DMS53 (cell line): ENCODE measurements at places on chromosomes 11 and 22.

- DNase-seq, result no peak
These were observed 12.7 kb downstream of the STK33 start for GRCh38 chr11:8581300-8581699.

DNA sequence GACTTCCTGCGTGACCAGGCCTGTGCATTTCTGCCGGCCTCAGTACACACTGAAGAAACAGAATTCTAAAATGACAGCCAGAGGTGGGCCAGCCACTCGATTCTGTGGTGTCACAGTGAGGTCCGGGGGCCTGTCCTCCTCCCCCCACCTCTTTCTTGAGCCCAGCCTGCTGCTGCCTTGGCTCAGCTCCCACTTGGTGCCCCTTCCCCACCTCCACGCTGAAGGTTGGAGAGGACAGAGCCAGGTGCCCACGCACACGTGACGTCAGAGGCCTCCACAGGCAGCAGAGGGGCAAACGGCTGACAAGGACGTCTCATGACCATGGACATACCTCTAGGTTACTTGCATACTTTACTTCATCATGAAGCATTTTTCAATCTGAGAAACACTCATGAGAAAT lies 78.0 kb upstream of the SHANK2 start:
- DNase-seq, result no peak

DNA sequence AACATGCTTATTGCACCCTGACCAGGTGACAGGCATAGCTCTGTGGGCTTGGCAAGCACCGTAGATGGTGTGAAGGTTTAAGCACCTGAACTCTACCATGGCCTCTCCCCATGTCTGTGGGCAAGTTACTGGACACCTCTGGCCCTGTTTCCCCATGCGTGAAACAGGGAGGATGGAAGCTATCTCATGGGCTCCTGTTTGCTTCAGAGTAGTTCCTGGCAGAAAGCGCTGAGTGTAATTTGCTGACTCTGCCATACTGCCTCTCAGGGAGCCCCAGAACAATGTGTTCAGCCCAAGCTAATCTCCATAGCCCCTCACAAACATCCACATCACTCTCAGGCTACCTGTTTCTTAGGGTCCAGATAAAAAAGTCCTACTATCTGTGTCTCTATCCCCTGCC lies 2.4 kb downstream of the CBX6 start:
- DNase-seq, result no peak

DNA sequence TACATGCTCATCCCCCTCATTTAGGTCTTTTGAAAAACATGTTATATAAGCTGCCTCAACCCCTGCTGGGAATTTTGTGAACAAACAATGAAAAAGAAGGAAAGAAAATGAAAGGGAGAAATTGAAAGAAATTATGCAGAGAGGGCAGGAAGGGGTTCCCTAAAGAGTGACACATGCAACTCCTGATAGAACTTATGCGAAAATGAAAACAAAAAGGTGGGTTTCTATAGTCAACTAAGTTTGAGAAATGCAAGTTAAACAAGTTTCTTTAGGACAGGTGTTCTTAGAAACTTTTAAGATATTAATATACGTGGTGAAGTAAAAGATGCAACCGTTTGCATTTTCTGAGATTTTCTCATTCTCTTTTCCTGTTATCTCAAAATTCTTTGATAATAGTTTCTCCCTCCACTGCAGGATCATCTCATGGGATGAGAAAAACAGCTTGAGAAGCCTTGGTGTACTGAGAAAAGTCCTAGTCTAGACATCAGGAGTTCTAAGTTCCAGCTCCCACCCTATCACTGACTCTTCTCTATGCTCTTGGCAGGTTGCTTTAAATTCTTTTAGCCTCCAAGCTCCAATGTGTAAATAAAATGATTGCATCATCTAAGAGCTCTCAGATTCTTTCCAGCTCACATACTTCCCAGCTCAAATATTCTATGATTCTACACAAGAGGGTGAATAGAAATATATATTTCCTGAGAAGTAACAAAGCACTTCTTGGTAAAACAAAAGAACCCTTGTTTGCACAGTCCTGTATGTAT lies 109.2 kb downstream of the FAM76B start:
- peak; percentile 29 for DNase-seq

- no peak for DNase-seq
These were observed 3.1 kb upstream of the PTGDR2 start for GRCh38 chr11:60858731-60859464.
